NCI-H226 (cell line): ENCODE measurements at places on chromosomes 12 and 14.
A peak's percentile ranks its signal among the peaks of the same experiment; 100 is the strongest.

DNA sequence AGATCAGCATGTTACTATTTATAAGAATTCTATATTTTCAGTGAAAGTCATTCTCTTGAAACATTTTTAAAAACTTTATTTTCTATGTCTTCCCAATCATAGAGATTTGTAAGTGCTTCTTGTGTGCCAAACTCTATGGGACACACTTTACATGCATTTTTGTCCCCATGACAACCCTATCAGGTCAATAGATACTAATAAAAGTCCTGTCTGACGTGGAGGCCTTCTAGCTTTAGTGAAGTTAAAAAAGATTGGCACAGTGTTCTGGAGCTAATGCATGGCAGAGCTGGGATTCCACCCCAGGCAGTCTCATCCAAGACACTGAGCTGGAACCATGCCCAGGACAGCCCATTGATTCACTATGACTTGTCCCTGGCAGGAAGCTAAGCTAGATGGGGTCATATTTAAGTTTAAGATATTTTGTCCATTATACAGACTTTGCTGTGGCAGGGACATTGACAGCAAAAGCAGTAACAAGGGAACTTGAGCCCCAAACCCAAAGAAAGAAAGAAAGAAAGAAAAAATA is 28.1 kb downstream of the TTC6 start:
- DNase-seq = no peak

- DNase-seq = no peak
Observed at GRCh38 chr12:65836419-65837197, 12.3 kb downstream of the HMGA2 start.

- DNase-seq = no peak
Observed at GRCh38 chr14:21160061-21160610, 4.3 kb upstream of the OR5AU1 start.

DNA sequence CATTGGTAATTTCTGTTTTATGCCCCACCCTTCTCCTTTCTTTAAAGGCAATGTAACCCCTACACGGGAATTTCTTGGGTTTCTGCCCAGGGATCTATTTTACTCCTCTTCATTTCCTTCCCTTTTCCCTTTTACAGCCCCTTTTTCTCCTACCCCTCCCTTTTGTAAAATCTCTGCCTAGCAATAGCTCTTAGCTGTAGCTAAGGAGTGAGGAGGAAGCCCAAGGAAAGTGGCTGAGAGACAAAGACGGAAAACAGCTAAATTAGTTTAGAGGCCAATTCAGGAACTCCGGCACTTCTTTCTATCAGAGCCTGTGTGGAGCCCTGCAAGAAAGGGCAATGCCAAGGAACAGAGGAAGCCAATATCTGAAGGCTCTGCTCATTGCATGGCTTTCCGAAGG is 40.3 kb downstream of the SOCS2 start:
- DNase-seq = no peak

DNA sequence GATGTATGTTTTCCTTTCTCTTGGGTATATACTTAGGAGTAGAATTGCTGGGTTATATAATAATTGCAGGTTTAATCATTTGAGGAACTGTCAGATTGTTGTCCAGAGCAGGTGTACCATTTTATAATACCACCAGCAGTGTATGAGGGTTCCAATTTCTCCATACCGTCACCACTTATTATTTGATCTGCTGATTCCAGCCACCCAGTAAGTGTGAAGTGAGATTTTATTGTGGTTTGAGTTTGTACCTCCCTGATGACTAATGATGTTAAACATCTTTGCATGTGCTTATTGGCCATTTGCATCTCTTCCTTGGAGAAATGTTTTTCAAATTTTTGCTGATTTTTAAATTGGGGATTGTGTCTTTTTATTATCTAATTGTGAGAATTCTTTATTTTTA is 15.1 kb downstream of the NCKAP5L start:
- DNase-seq = no peak

- DNase-seq = no peak
Observed at GRCh38 chr12:22116376-22116775, 70.4 kb downstream of the CMAS start.

DNA sequence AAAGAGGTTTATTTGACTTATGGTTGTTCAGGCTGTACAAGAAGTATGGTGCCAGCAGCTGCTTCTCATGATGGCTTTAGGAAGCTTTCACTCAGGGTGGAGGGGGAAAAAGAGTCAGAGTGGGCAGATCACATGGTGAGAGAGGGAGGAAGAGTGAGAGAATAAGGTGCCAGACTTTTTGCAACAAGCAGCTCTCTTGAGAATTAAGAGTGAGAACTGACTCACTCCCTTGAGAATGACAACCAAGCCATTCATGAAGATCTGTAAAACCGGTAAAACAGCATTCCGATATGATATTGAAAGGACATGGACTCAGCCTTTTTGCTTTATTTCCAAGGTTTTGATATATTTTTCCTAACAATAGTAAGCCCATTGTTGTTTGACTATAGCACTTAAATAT is 501.2 kb downstream of the GALC start:
- DNase-seq = no peak

DNA sequence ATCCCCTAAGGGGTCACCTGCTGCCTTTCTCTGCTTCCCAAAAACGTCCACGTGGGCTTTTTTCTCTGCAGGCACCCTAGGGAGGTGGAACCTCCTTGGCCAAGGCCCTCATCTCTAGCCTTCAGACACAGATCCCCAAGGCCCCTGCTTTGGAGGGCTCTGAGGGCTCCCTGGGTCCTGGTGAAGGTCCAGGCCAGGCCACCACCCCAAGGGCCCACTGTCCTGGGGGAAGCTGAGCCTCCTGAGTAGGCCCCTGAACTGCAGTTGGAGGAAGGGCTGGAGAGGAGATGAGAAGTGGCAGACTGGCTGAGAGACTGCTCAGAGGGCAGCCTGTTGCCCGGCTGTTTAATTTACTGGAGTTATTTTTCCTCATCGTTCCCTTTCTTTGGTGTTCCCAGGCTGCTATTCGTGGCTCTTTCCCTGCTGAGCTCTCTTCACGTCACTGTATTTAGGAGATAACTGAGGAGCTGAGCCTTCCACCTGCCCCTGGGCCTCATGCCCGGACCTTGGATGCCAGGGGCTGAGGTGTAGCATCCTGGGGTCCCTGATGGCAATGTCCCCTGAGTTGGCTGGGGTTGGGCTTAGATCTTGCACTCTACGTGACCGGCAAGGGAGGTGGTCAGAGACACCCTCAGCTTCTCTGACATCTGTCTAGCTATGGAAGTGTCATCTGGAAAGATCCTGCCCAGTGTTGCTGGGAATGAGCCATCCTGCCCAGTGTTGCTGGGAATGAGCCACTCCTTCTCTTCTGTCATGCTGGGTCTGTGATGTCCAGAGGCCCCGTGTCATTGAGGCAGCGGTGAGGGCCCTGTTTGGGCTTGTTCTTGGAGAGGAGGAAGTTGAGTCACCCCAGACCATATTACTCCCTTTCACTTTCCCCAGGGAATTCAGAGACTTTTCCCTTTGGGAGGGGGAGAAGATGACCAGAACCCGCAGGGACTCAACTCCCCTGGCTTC is 139.8 kb downstream of the TSPAN9 start:
- DNase-seq = peak; percentile 57

DNA sequence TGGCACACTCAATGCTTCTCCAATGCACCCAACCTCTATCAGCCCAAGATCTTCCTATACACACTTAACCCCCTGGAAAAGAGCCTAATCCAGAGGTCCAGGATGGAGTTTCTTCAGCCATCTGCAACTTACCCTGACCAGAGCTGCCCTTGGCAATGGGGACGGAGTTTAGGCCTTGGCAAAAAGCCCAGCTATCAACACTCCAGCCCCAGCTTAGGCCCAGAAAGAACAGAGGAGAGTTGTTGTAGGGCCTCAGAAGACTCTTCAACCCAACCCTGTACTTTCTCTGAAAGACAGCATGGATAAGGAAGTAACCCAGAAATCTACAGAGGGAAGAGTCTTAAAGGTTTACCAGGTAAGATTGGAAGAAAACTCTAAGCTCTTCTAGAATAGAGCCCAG is 219.3 kb upstream of the PELI2 start:
- no peak for DNase-seq

- DNase-seq = peak; percentile 31
Observed at GRCh38 chr12:117212563-117213190, 22.4 kb upstream of the FBXO21 start.
